Hindlimb muscle (tissue), 1 donor: ENCODE measurements at places on chromosomes 5 and 9.

GRCh38 chr5:133727636-133728035, 115.3 kb upstream of the FSTL4 start:
- DNase-seq: no peak

DNA sequence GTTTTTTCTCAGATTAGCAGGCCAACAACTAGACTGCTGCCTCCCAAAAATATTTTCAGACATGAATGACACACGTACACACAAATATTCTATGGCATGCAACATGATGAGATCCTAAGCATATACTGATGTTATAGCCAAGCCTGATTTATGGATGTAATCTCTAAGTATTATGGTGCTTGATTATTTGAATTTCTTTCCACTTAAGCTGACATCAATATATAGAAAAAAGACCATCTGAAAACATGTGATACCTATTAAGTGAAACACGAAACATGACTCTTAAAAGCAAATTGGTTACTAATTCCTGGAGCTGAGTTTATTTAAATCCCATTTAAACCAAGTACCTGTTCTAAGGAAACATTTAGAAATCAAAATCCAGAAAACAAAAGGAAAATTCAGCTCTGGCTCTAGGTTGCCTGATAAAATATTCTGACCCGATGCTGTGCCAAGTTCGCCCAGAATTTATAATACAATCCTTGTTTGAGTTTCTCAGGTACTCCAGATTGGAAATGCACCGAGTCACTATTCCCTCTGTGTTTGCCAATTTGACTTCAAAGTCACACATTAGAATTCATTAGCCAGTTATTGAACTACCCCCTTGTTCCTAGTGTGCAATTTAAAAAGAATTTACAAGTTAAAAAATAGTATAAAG, 548.6 kb downstream of the CSNK1G3 start:
- no peak for DNase-seq

GRCh38 chr9:133987946-133988665, 4.0 kb downstream of the VAV2 start:
- DNase-seq: no peak

- no peak for DNase-seq
Measured at GRCh38 chr5:175246242-175246888, 197.6 kb downstream of the DRD1 start.

DNA sequence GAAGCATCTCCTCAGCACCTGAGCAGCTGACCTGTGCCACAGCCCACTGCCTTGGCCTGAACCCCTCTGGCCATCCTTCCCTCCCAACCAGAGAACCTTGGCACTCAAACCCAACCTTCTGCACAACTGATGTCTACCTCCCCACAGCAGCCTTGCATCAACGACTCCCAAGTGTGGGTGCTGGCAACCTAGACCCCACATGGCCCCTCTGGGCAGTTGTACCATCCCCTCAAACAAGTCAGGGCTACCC, 10.3 kb downstream of the SEPTIN8 start:
- DNase-seq: no peak

- DNase-seq: no peak
Measured at GRCh38 chr5:44646016-44646415, 162.7 kb upstream of the MRPS30 start.

DNA sequence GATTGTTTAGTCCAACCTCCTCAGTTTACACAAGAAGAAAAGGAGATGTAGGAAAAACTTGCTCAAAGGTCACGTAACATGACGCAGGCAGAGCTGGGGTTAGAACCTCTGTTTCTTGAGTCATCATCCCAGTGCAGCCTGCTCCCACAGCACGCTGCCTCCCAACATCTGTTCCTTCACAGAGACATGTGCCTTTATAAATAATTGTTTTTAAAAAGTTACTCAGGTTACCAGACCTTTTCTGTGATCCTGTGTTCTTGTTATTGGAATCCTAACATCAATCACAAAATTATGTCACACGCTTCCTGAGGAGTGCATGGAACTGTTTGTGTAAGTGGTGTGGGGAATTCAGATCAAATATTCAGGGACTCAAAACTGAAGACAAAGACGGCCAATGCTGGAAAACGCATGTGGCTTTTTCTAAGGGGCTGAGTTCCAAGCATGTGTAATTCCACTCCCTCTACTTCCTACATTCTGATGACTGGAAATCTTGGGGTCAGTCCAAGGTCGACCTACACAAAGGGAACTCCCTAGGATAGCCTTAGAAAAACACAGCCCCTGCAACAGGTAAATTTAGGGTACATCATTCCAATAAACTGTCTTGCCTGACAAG, 184.3 kb downstream of the TSSK1B start:
- DNase-seq: peak; percentile 91

DNA sequence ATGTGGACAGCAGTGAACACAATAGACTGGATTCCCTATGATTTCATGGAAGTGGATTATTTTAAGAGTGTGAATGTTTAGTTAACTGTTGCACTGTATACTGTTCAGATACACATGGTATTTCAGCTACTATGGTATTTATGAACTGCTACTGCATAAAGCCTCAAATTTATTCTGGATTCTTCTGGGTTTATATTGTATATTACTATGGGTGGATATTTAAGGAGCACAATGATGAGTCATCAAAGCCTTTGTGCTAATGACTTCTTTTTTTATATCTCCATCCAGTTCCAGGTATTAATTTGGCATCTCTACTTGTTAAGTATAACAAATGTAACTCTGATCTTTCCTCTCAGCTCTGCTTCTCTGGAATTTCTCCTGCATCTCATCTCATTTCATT, 6.8 kb downstream of the KDM4C start:
- DNase-seq: no peak

DNA sequence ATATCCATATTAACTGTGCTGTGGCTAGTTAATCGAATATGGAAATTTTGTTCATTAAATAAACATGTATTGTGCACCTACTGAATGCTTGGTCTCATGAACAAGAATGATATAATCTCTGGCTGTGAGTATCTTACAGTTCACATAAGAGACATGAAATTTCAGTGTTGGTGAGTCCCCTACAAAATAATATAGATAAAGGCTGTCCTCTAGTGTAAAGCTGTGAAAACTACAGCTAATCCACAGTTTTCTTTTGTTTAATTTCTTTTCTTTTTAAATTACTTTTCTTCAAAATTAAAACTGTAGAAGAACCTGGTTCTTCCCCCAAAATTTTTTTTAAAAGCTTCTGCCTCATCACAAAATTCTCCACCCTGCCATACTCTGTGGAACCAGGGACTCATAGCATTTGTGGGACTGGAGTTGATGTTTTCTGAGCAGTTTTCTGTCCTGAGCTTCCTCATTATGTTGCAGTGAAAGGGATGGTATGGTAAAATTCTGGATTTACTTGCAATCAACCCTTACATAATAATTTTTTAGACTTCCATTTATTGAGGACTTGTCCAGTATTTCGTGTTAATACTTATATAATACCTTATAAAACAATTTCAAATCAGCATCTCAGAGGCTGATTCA, 135.0 kb downstream of the STK32A start:
- DNase-seq: no peak

DNA sequence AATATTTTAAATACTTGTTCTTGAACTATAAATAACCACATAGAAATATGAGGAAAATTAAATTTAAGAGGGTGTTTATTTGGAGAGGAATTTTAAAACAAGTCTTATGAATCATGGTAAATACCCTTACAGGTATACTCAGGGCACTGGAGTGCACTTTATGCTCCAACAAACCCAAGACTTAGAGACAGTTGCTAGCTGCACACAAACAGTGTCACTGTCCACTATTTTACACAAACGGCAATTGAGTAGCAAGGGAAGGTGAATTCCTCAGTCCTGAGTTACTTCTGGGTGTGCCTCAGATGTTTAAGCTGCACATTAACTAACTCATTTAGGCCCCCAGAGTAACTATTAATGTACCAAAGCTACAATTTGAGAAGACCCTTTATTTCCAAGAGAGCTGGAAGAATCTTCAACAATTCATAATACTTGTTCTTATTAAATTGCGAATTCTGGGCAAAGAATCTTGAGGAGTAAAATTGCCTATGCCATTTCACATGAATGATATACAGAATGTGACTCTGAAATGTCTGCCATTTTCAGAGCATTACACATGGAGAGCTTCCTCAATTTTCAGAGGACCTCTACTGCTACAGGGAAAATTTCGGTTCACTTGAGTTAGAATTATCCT, 371.2 kb downstream of the PDE4D start:
- no peak for DNase-seq
